Natural killer cell treated with Interleukin-12 subunit alpha and Interleukin-12 subunit beta and Interleukin-15 and Interleukin-18, amount 100 ng/mL, for 72 hours (primary cell): ENCODE measurements at places on chromosomes 2 and 18. TPM values are rescaled to one million over a fixed set of nuclear protein-coding genes. Genes with fewer than 3 reads are reported as not detected.
A peak's percentile ranks its signal among the peaks of the same experiment; 100 is the strongest.

GRCh38 chr2:70356941-70357683 is 55.2 kb upstream of the FAM136A start:
- no peak for DNase-seq

Gene CRYBA2
- not detected for total RNA-seq

GRCh38 chr2:228224410-228224809 is 42.9 kb upstream of the SPHKAP start:
- no peak for DNase-seq

GRCh38 chr2:212032032-212032431 is 506.6 kb downstream of the ERBB4 start:
- DNase-seq = no peak

DNA sequence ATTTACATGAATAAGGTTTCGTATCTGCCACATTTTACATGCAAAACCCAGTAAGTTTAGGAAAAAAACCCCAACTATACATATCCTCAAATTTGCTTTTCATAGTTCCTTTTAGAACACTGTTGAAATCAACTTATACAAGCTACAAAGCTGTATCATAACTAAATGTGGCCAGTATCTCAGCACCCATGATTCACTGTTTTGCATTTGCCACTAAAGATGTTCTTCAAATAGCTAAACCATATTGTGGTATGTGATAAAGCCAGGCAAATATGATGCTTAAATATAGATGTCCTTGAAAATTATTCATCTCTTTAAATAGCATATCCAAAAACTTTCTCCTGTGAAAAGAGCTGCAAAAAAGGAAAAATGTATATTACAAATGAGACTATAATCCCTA is 29.9 kb downstream of the ROCK2 start:
- DNase-seq = no peak

Gene CFAP65
- total RNA-seq = not detected

Gene CD8A
- total RNA-seq = 85.0 TPM

DNA sequence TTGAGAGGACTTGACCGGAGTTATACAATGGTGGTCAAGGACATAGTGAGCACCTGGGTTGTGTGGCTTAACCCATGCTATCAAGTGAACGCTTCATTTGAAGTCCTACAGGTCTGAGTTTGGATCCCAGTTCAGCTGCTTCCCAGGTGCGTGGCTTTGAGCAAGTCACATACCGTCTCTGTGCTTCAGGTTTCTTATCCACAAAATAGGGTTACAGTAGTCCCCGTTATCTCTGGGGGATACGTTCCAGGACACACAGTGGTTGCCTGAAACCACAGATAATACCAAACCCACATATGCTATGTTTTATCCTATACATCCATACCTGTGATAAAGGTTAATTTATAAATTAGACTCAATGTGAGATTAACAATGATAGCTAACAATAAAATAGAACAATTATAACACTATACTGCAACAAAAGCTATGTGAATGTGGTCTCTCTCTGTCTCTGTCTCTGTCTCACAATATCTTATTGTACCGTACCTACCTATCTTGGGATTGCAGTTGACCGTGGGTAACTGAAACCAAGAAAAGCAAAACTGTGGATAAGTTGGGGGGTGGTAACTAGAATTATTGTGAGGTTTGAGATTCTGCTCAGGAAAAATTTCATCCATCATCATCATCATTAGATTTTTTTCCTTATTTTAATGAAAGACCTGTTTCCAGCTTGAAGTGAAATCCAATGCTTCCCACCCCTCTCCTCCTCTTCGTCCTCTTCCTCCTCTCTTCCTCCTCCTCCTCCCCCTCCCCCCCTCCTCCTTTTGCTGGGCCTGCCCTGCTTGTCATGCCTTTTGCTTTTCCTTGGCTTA is 22.7 kb downstream of the LBH start:
- no peak for DNase-seq

Gene GAD1
- 0.76 TPM for total RNA-seq

GRCh38 chr2:113221846-113222245 is 48.1 kb downstream of the PSD4 start:
- no peak for DNase-seq

GRCh38 chr2:26704441-26704977 is 12.0 kb downstream of the KCNK3 start:
- no peak for DNase-seq

- no peak for DNase-seq
Measured at GRCh38 chr2:213995400-213996105, 415.3 kb upstream of the VWC2L start.

Gene HOXD10
- not detected for total RNA-seq

GRCh38 chr2:128416806-128417205 is 98.1 kb upstream of the HS6ST1 start:
- no peak for DNase-seq

DNA sequence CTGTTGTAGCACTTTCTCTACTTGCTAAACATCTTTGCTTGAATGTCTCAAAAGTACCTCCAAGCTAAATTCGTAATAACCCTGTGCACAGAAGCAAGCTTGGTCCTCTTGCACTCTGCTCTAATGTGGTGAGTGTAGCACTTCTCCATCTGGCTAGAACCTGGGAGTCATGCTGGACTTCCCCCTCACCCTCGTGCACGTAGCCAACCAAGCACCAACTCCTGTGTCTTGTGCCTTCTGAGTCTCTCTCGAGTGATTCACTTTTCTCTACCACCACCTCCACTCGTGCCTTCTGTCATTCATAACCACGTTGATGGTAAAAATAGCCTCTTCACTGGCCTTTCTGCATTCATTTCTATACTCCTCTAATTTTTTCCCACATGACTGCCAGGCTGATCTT is 91.9 kb upstream of the KCNE4 start:
- DNase-seq = no peak

Gene HES6
- 11.3 TPM for total RNA-seq

DNA sequence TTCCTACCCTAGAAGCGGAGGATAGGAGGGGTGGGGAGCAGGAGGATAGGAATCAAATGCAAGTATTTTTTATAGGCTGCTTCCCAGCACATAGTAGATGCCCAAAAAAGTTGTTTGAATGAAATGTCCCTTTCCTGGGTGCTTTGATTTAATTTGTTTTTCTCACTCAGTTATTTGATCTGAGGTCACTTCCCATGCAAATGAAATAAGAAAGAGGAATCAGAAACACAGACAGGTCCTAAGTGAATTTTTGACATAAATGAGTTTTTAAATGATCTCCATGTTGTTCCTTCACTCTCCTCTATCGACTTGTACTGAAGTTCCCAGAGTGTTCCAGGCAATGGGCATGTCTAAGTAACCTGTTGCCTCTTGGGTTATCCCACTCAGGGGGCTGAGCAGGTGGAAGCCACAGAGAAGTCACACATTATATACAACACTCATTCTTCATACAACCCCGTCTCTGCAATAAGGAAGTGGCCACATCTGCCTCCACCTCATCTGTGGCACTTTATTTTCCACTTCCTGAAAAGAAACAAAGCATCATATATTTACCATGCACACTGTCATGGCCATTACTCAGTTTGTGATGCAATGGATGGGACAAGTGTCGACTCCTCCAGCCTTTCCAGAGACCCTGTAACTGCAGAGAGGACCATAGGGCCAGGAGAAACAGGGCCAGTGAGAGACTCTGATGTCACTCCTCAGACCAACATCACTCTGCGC is 81.9 kb upstream of the ZNF397 start:
- DNase-seq = peak; percentile 69

Gene IMP4
- total RNA-seq = 94.1 TPM

GRCh38 chr2:119724656-119725485 is 34.9 kb upstream of the PTPN4 start:
- no peak for DNase-seq

- no peak for DNase-seq
Measured at GRCh38 chr2:72886505-72887031, 640 bp upstream of the SPR start.

Gene GAL3ST2
- total RNA-seq = 2.8 TPM

- no peak for DNase-seq
Measured at GRCh38 chr2:156077041-156077742, 255.3 kb downstream of the NR4A2 start.

- DNase-seq = no peak
Measured at GRCh38 chr18:44851856-44852621, 171.4 kb downstream of the SETBP1 start.

- DNase-seq = no peak
Measured at GRCh38 chr2:229641676-229642075, 72.7 kb downstream of the DNER start.

Gene NCKAP5
- not detected for total RNA-seq

Gene CYP27A1
- not detected for total RNA-seq

- no peak for DNase-seq
Measured at GRCh38 chr18:68436485-68436884, 278.4 kb downstream of the TMX3 start.
